Stimulated activated CD8-positive, alpha-beta memory T cell treated with anti-CD3 and anti-CD28 coated beads, Interleukin-7, amount 100 ng/mL, for 48 hours (primary cell): ENCODE measurements at places on chromosomes 16 and 17.

DNA sequence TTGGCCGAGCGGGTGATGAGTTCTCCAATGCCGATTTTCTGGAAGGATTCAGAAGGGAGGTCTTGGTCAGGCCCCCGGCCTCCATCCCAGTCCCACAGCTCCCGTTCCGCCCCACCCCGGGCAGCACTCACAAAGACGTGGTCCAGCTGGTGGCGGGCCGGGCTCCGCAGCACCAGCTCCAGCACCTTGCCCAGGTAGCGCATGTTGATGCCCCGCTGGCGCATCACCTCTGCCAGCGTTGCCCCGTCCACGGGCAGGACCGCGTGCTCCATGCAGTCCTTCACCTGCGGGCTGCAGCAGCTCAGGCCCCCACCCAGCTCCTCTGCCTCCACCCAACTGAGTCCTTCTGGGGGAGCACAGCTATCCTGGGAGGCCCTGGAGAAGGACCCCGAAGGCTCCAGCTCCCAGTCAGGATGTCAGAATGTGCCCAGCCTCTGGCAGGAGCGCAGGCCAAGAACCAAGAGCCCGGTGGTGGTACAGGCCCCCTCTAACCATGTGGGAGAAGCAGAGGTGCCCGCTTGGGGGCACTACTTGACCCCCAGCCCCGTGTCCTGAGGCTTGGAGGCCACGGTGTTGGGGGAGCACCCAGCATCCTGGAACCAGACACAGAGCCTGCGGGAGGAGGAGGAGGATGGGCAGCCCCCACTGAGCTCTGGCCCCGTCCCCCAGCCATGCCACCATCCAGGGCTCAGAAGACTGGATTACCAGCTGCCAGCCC lies 16.2 kb downstream of the CLUH start:
- DNase-seq, result no peak

DNA sequence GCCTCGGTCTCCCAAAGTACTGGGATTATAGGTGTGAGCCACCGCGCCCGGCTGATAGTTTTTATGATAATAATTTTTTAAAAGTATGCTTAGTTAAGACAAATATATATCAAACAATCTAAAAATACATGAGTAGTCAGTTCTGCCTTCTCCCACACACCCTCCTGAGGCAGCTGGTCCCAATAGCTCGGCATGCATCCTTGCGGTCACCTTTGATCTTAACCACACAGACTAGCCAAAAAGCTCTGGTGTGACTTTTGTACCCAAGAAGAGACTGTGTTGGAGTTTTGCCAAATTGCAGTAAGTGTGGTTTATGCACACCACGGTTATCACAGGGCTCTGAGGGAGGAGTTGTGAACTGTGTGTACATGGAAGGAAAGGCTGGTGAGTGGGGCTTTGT lies 25.6 kb downstream of the ATP6V0A1 start:
- peak; percentile 76 for DNase-seq

DNA sequence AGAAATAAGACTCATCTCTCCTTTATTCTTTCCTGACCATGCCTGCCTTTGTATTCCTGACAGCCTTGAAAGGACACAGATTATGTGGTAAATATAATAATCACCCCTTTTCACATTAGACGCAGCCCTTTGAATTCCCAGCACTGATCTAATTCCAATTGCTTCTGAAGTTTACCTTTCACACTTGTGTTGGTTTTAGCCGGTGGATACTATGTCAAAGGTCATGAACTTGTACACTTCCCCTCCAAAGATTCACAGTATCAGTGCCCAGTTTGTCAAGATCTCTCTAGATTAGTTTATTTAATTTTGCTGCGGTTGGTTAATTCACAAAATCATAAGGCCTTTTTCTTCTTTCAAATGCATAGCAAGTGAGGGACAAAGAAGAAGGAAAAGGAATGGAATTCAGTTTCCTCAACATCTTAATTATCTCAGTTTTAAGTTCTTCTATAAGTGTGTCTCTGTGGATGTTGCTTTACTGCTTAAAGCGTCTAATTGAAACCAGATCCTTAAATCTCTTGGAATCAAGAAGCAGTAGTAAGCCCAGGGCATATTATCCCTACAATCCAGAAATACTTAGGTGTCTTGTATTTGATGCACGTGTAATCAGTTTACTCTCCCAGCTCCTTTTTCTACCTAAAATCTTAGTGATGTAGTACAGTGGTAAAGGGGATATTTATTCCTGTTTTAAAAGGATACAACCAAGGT lies 174.3 kb upstream of the TBX2 start:
- no peak for DNase-seq

DNA sequence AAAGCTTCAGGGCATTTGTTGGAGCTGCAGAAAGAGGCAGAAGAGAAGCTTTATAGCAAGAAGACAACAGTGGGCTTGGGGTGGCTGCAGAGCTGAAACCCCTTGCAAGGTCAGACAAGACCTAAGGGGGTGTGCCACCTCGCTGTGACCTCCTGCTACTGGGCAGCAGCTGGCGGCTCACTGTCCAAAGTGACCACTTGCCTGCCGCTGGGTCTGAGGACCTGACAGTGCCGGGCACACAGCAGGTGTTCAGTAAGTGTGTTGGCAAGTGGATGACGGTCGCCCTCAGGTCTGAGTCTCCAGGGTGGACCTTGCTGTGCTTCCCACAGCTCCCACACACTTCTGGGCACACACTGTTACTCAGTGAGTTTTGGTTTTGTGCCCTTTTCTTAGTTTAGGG lies 336.5 kb downstream of the C16orf95 start:
- no peak for DNase-seq

DNA sequence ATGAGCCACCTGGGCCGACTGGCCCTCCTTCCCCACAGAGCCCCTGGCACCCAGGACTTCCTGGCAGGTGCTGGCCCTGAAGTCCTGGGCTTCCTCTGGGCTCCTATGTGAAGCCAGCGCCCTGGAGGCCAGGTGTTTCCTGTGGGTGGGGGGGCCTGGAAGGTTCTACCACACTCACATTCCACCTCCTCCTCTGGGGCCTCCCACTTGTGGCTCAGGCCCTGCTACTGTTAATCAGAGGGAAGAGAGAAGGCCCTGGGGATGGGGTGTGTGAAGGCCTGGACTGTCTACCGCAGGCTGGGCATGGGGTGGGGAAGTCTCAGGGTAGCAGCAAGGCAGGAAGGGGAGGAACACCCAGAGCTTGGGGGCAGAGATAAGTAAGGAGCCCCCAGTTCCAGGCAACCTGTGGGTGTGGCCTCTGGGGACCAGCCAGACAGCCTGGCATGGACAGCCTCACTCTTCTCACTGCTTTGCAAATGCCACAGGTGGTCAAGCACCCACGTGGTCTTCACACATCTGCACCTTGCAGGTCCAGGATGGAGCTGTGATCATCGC lies 111.9 kb upstream of the TNRC6C start:
- no peak for DNase-seq

DNA sequence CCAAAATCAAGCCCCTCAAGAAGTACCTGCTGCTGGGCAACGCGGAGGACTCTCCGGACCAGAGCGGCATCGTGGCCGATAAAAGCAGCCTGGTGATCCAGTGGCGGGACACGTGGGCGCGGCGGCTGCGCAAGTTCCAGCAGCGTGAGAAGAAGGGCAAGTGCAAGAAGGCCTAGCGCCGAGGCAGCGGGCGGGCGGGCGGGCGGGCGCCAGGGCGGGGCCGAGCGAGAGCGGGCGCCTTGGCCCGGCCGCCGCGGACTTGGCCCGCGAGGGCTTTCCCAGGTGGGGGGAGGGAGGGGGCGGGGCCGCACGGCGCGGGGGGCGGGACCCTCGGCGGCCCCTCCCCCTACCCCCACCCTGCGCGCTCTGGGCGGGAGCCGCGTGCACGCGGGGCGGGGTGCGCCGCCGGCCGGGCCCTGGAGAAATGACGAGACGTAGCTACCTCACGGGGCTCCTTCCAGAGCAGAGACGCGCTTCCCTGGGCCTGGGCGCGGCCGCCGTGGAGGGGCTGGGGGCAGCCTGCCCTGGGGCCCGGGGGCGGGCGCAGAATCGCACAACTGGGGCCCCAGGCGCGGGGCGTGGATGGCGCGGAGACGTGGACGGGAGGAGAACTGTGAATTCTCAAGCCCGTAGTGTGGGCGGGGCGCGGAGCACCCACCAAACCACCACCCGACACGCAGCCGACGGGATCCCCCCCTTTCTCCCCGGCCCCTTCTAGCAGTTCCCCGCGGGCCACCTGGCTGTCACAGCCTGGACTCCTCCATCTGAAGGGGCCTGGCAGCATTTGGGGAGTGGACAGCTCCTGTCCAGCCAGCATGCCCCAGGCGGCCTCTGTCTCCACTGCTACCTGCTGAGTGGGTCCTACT lies 218.7 kb downstream of the NTN1 start:
- DNase-seq, result peak; percentile 47

DNA sequence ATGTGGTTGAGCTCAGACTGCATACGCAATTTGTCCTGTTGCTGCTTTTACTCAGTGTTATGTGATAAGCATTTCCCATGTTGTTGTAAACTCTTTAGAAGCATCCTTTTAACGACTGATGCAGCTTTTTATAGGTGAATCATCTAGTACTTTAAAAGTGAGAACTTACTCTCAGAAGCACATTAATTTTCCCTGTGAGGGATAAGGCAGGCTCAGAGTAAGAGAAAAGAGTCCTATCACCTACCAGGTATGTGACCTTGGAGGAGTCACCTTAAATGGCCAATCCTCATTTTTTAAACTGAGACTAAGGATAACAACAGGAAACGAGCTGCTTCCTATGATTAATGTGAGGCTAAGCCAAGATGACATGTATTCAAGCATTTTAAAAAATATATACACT lies 34.4 kb upstream of the GAN start:
- DNase-seq, result no peak

DNA sequence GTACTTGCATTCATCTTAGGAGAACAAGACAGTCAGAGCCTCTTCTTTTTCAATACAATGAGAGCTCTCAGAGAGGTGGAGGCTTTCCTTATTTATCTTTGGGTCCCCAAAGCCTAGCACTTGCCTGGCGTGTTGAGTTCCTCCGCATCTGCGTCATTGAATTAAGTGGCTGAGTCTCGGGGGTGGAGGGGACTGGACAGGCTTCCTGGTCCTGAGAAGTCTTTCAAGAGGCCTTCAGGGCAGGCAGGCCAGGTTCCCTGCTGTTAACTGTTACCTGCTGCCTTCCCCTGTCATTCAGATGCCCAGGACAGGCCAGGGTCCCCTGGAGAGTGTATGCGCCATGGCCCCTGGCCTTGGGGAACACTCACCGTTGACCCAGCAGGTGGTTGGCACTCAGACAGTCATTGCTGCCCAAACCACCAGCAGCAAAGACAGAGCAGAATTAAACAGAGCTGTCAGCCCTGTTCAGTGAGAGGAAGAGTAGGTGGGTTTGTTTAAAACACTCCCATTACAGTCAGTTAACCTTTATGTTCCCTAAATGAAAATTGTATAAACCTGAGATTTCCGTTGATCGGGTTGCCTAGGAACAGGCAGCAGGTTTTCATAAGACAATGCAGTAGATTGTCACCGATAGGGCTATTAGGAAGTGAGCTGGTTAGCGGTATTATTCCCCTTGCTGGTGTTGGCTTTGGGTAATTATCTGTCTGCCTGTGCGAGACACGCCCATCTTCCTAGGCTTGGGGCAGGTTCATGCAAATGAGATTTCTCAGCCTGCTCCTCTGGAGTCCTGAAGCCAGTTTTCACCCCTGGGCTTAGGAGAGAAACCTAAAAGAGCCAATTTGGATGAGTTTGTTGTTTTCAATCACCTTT lies 132.7 kb downstream of the CCDC182 start:
- DNase-seq, result no peak

DNA sequence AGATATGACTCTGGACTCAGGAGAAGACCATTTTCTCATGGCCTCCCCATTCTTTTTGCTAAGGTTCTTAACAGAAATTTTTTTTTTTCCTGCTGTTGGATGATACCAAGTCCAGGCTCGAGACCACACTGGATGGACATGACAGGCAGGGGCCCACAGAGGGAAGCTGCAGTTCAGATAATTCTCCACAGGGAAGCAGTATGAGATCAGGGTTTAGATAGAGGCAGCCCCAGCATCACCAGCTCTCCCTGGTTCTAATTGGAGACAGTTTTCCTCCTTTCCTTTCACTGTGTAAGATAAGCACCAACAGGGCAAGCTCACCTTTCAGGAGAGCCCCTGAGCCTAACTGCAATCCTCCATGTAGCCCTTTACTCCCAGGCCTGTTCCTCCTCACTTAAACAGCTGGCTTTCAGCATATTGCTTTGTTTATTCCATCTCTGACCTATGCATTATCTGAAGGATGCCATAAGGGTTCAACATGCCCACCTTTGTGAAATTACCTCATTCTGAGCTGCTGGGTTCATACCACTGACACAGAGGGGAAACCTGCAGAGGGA lies 108.1 kb downstream of the SNX11 start:
- DNase-seq, result no peak

DNA sequence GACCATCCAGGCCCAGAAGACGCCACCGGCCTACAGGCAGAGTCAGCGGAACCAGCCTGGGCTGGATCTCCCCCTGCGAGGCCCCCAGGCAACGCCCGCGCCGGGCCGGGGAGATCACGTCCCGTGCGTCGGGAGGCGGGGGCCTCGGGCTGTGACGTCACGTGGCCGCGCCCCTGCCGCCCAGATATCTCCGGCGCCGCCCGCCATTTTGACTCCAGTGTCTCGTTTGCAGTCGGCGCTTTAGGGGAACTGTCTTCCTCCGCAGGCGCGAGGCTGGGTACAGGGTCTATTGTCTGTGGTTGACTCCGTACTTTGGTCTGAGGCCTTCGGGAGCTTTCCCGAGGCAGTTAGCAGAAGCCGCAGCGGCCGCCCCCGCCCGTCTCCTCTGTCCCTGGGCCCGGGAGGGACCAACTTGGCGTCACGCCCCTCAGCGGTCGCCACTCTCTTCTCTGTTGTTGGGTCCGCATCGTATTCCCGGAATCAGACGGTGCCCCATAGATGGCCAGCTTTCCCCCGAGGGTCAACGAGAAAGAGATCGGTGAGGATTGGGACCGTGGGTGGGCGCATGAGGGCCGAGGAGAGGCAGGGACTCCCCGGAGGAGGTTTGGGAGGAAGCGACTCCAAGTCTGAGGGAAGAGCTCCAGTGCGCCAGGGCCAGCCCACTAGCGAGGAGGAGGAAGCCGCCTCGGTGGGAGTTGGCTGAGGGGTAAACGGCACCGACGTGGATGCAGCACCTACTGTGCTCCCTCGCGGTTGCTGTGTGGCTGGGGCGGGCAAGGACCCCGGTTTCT lies at the start of gene WSB1:
WSB1 (plus strand) TSS at position 217 of the 791 bp plus-strand sequence; CDS start at position 499, 282 bp downstream.
- peak; percentile 79 for DNase-seq

DNA sequence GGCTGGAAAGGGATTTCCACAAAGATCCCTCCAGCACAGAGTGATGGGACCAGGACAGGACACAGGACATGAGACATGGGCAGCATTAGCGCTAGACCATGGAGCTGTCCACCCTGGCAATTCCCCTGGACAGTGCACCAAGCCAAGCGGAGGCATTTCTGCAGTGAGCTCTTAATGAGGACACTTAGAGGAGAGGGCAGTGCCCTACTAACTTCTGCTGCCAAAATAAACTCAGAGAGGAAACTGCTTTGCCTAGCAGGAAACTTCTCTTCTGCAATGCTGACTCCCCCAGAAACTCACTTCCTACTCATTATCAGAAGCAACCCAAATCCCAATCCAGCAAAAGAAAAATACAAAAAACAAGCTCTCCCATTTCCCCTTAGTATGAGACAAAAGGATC lies 119.2 kb downstream of the HS3ST2 start:
- no peak for DNase-seq
